ENCODE measurements at places on chromosomes 13 and 19.

GRCh38 chr19:16190736-16191135 lies 5.5 kb downstream of the FAM32A start:
- no peak for DNase-seq

DNA sequence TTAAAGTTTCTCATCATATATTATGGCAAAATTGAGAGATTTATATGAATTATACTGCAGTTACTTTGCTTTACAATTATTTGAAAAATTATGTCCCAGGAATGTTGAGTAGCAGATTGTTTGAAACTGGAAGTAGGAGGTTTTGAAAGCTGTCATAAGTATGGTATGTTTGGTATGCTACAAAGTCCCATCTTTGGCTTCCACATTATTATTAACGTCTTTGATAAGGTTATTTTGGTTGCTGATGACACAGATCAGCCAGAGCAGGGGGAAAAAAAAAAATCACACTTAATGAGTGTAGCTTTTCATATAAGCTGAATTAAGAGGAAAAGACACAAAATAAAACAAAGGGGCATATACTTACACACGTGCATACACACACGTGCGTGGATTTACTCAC lies 130.1 kb downstream of the SLITRK1 start:
- DNase-seq: no peak

GRCh38 chr13:49086722-49087121 lies 111.0 kb downstream of the FNDC3A start:
- DNase-seq: no peak

DNA sequence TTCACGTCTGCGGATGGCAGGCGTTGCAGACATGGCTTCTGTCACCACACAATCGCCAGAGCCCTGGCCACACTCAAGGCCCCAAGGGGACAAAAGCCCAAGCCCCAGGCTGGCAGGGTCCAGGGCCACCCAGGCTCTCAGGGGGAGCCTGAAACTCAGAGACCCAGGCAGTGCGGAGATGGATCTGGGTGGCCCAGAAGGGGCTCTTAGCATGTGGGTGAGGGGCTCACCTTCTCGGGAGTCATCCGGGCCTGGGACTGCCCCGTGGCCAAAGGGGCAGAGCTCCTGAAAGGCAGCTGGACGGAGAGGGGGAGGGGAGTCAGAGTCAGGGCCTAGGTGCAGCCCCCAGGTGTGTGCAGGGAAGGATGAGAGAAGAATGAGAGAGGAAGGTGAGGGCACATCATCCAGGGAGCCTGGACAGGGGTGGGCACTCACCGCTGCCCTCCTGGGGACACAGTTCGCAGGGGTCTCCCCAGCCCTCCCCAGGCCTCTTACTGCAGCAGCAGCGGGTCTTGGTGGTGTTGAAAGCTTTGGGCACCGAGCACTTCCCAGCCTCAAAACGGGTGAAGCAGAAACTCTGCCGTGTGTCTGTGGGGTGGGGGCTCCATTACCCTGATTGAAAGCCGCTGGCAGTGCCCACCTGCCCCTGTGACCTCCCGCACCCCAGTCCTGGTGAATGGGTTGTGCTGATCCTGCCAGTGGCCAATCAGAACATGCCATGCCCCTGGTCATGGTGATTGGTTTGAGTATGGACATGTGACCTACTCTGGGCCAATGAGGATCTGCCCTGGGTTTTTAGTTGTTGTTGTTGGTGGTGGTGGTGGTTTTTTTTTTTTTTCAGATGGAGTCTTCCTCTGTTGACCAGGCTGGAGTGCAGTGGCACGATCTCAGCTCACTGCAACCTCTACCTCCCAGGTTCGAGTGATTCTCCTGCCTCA lies 37.4 kb downstream of the CCL25 start:
- no peak for DNase-seq

GRCh38 chr13:60869225-60869624 lies 472.2 kb downstream of the TDRD3 start:
- DNase-seq: no peak

DNA sequence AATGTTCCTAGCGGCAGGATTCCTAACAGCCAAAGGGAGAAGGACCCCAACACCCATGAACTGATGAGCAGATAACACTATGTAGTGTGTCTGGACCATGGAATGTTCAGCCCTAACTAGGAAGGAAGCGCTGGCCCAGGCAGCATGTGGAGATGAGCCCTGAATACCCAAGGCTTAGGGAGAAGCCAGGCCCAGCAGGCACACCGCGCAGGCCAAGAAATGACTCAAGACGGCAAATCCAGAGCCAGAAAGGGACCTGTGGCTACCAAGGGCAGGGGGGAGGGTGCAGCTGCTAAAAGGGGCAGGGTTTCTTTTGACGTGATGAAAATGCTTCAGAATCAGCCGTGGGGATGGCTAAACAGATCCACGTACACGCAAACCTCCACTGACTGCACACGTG lies 20.7 kb upstream of the TINCR start:
- DNase-seq: no peak

- no peak for DNase-seq
These were observed 70.6 kb upstream of the SERP2 start for GRCh38 chr13:44302940-44303575.
